ENCODE measurements at places on chromosomes 6 and 20.

- no peak for DNase-seq
Measured at GRCh38 chr6:139474145-139475108, 100.0 kb upstream of the CITED2 start.

GRCh38 chr6:10434235-10434634 is 19.4 kb upstream of the TFAP2A start:
- no peak for DNase-seq

DNA sequence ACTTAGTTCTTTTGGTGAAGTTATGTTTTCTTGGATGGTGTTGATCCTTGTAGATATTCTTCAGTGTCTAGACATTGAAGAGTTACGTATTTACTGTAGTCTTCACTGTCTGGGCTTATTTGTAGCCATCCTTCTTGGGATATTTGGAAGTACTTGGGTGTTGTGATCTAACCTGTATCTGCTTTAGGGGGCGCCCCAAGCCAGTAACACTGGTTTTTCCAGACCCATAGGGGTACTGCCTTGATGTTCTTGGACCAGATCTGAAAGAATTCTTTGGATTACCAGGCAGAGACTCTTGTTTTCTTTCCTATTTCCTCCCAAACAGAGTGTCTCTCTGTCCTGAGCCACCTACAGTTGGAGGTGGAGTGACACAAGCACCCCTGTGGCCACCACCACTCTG is 309.1 kb upstream of the IMPG1 start:
- no peak for DNase-seq

DNA sequence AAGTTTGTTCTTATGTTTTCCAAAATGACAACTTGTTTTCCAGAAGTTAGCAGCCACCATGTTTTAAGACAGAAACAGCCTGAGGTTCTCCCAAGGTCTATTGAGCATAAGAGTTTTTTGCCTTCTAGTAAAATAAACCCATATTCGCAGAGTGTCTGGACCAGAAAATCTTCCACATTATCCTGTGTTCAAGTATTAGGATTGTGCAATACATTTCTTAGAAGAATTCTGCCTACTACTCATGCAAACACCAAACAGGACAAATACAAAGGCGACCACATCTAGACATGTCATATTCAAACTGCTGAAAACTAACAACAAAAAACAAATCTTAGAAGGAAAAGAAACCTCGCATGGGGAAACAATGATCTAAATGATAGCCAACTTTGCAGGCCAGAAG is 145.4 kb upstream of the AHI1 start:
- DNase-seq, result no peak

DNA sequence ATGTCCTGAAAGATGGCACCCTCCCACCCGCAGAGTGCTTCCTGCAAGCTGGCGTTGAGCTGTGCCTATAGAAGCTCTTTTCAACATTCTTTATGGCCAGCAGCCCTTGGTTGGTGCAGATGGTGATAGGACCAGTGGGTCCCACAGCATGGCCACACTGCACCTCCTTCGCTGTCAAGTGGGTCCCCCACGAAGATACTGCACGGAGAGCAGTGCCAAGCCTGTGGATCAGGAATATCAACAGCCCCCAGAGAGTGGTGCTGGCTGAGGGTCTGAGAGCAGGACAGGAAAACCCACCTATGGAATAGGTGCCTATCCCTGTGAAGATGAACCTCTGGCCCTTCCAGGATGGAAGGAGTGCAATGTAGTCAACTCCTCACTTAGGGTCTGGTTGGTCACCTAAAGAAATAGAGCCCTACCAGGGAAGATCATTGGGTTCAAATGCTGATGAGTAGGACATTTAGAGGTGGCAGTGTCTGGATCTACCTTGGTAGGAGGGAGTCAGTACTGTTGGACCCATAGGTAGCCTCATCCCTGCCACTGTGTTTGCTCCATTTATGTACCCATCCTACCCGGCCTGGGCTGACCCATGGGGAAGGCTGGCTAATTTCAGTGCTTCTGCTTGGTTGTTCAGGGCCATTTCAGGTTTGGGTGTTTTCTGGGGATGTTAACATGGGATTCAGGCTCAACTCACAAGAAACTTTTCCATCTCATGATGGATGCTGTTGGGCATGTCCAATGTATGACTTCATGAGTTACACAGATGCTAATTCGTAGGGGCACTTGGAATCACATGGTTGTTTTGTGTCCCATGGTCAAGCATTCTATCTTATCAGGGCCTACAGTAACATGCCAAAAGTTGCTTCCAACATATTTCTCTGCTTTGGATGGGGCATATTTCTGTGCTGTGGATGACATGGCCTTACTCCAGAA is 33.4 kb upstream of the MICB start:
- no peak for DNase-seq

- no peak for DNase-seq
Measured at GRCh38 chr20:37878835-37879599, 23.9 kb upstream of the VSTM2L start.

DNA sequence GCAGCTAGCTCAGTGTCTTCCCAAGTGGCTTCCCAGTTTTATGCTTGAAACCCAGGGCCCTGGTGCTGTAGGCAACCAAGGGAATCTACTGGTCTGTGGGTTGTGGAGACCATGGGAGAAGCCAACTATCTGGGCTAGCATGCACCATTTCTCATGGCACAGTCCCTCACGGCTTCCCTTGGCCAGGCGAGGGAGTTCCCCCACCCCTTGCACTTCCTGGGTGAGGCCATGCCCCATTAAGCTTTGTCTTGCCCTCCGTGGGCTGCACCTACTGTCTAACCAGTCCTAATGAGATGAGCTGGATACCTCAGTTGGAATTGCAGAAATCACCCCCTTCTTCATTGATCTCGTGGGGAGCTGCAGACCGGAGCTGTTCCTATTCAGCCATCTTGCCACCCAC is 1152.0 kb downstream of the KHDRBS2 start:
- DNase-seq, result peak; percentile 40

DNA sequence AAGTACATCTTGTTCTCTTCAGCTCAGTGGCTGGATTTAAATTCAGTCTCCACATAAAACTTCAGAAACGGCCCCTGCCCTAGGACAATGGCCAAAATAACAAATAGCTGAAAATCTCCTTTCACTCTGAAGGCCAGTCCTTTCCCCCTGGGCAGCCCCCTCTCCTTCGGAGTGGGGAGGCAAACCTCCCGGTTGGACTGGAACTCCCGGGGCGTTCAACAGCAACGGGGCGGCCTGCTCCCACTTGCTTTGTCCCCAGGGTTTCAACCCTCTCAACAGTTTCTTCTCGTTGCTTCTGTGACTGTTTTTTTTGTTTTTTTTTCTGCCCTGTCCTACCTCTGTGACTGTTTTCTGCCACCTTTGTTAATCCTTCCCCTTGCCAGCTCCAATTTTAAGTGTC is 102.6 kb upstream of the DUSP22 start:
- DNase-seq, result no peak

Measured in aorta (tissue), 5 donors.